ENCODE measurements at places on chromosomes 5 and 9.

GRCh38 chr5:16306812-16307211, 127.2 kb upstream of the MARCHF11 start:
- no peak for DNase-seq

DNA sequence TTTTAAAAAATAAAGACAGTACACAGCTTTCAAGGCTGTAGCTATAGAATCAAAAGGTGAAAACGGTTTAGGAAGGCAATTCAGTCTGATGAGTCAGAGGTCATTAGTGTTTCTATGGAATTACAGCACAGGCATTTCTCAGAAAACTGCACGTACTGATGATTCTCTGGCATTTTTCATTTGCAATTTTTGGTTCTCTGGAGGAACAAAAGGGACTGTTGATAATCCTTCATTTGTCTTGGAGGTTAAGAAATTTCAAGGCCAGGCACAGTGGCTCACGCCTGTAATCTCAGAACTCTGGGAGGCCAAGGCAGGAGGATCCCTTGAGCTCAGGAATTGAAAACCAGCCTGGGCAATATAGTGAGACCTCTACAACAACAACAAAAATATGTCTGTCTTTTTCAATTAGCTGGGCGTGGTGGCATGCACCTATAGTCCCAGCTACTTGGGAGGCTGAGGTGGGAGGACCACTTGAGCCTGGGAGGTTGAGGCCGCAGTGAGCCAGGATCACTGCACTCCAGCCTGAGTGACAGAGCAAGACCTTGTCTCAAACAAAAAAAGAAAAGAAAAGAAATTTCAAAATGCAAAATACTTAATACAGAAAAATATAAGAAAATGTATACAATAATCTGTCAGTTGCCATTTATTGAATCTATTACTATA, 27.3 kb downstream of the NR6A1 start:
- DNase-seq, result no peak

DNA sequence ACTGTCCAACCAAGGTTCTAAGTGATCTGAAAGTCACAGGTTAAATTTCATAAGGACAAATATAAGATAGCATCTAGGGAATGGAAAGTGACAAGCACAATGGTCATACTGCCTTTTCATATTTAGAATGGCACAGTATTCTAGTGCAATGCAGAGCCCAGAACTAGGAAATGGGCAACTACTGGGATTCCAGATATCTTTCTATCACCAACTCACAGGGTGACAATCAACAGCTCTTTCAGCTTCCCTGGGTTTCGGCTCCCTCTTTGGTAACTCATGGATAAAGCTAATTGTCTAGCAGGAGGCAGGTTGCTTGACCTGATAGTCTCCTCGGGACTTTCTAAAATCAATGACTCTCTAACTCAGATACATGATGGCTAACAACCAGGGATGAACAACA, 60.4 kb downstream of the NR3C1 start:
- no peak for DNase-seq

DNA sequence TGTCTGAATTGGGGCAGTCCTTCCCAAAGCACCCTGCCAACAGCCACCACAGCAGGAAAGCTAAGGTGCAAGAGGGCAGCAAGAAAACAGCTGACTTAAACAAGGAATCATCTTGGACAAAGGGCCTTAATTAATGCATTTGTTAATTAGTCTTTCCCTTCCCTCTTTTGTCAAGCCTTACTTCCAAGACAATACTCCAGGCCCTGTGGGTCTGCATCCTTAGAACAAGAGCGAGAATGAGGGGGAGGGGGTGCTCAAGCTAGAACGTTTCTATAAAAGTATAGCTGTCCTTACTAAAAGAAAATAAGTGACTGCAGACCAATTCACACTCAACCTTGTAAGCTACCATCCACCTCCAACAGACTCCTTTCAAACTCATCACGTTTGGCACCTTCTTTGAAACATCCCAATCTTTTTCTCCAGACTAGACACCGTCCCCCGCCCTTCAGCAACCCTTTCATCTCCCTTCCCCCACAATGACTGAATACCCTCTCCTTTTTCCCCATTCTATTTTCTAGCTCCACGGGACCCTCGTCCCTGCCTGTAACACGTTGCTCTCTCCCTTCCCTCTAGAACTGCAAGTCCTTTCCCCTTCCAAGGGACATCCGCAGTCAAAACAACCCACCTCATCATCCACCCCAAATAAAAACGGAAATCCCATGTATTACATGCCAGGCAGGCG, 85.7 kb upstream of the RNF38 start:
- DNase-seq, result no peak

GRCh38 chr9:132857031-132857430, 21.1 kb downstream of the AK8 start:
- DNase-seq, result no peak

- DNase-seq, result no peak
Measured at GRCh38 chr9:128383007-128383753, 12.0 kb downstream of the URM1 start.

DNA sequence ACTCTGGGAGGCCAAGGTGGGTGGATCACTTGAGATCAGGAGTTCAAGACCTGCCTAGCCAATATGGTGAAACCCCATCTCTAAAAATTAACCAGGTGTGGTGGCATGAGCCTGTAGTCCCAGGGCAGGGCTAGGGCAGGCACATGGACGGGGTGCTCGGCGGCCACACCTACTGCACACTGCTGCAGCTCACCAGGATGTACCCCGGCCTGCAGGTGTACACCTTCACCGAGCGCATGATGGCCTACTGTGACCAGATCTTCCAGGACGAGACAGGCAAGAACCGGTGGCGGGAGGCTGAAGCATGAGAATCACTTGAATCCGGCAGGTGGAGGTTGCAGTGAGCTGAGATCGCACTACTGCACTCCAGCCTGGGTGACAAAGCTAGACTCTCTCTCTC, 3.2 kb downstream of the ST6GALNAC4 start:
- no peak for DNase-seq

DNA sequence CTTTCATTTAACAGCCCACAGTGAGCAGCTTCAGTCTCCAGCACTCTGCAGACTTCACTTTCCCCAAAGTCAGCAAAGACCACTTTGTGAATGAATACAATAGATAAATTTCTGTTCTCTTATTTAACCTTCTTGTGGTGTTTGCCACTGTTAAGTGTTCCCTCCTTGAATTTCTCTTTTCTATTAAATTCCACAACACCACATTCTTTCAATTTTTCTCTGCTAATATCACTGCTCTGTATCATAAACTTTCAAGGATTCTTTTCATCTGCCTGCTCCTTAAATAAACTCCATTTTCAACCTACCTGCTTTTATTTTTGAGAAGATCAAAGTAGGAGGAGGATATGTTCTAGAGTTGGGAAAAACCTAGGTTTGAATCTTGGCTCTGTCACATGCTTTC, 739.5 kb upstream of the GRAMD2B start:
- no peak for DNase-seq

GRCh38 chr9:13137426-13137825, 142.1 kb downstream of the MPDZ start:
- no peak for DNase-seq

- DNase-seq, result no peak
Measured at GRCh38 chr5:53373451-53374158, 106.8 kb upstream of the FST start.

GRCh38 chr9:136245219-136246150, at the start of gene QSOX2:
Gene QSOX2 (minus strand): TSS chr9:136245812. CDS start chr9:136245803, 9 bp downstream.
- DNase-seq, result peak; percentile 77

GRCh38 chr5:147989239-147989638, 74.5 kb upstream of the SPINK5 start:
- DNase-seq, result no peak

GRCh38 chr5:37840053-37841034, 503 bp upstream of the GDNF start:
- DNase-seq, result no peak

DNA sequence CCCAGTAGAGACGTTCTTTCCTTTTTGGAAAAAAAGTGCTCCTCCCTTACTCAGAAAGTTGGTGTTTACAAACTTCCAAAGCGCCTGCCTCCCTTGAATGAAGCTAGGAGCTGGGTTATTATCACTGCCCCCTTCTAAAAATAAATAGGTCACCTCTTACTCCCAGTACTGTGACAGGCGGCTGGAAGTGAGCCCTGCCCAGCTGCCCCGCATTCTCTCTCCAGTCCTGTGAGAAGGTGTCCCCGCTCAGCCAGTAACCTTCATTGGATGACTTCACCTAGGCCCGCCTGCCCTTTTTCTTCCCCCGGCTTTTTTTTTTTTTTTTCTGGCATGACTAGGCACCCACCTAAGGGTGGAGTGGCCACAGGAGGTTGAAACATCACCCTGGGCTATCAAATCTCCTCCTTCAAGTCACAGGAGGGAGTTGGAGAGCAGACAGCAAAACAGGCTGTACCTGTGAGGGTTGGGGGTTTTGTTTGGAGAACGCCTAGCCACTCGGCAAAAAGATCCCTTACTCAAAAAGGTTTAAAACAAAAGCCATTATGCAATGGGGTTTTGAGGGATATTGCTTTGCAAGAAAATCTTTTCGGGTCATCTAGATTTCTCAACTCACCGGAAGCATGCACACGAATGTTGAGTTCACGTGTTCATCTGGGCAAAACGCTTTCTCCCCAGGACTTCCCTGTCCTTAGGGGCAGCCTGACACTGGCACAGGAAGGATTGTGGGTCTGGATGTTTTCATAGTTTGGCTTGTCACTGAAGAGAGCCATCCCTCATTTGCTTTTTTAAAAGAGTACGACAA, 43.3 kb upstream of the ZNF622 start:
- no peak for DNase-seq

DNA sequence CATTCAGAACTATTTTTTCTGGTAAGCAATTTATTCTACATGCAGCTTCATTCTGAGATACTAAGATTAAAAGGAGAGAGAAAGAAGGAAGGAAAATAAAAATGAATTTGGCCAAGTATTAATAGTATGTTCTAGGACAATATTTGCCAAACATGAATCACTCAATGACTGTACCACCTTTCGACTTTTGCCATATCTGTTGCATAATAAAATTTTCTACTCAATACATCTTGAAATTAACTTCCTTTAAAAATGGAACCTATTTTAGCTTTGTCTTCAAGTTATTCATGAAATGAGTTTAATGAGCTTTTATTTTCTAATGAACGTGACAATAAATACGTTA, 111.8 kb downstream of the MARCHF3 start:
- no peak for DNase-seq

DNA sequence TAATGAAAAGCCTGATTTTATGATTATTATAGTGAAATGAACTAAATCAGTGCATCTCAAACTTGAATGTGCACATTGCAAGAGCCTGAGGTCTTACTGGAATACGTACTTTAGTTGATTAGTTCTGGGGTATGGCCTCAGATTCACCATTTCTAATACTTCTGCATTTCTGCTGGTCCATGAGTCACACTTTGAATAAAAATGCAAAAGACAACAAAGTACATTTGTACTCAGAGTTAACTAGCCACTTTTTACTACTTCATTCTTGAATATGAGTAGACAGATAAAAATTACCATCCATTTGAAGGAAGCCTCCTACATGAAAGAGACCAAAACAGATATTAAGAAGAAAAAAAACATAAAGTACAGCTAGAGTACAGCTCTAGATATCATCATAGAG, 27.1 kb upstream of the PRR16 start:
- DNase-seq, result no peak

- no peak for DNase-seq
Measured at GRCh38 chr5:159849437-159850083, 66.7 kb upstream of the ADRA1B start.

GRCh38 chr5:11483630-11484029, 420.6 kb downstream of the CTNND2 start:
- DNase-seq, result no peak

GRCh38 chr9:68842568-68842967, 137.5 kb downstream of the PIP5K1B start:
- no peak for DNase-seq

- no peak for DNase-seq
Measured at GRCh38 chr5:1509346-1510085, 14.2 kb downstream of the LPCAT1 start.

DNA sequence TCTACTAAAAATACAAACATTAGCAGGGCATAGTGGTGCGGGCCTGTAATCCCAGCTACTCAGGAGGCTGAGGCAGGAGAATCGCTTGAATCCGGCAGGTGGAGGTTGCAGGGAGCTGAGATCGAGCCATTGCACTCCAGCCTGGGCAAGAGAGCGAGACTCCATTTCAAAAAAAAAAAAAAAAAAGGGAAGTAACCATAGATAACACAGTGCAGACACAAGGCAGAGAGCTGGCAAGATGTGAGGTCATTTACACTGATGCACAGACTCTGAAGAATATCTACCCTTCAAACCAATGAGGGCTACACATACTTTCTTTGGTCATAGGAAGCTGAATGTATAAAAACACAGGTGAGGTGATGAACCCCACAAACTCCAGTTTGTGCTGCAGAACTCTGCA, 131.9 kb downstream of the DCP2 start:
- no peak for DNase-seq

GRCh38 chr9:121217609-121218292, 16.1 kb upstream of the RAB14 start:
- DNase-seq, result no peak

- no peak for DNase-seq
Measured at GRCh38 chr9:130992682-130993032, 16.3 kb upstream of the LAMC3 start.

DNA sequence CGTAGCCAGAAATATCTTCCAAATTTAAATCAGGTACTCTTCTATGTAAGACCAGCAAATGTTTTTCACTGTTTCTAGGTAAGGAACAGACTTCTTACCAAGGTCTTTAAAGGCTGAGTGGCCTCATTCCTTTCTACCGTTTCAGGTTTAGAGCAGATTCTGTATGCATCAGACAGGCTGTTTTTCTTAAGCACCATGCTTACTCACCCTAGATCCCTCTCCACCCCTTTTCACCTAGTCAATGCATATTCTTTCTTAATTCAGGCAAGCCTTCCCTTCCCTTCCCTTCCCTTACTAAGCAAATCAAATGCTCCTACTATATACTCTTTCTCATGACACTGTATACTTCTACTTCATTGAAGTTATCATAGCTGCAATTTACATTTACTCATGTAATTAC, 70.7 kb downstream of the RFX3 start:
- no peak for DNase-seq

DNA sequence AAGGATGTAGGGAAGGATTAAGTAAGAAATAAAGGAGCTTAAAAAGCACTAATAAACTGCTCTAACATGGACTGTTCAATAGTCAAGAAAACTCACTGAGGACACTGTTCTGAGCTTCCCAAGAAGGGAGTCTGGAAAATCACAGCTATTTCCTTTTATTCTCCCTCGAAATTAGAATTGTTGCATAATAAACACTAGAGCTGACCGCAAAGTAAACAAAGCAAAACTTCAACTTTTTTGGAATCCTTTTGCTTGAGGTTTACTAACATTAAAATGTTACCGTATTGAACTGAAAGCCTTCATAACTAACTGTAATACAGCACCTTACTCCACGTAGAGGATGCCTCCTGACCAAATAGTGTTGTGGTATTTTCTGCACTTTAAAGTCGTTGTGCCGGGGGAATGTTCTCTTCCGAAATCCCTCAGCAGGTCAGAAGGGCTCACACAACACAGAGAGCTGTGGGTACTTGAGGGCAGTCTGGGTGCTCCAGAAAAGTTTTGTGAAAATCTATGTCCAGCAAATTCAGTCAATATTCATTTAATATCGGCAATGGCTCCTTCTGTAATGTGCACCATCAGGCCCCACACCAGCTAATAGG, 59.2 kb downstream of the TTLL11 start:
- DNase-seq, result no peak

- no peak for DNase-seq
Measured at GRCh38 chr5:61640179-61641021, 308.3 kb downstream of the ZSWIM6 start.

GRCh38 chr9:25677301-25678146, 720 bp downstream of the TUSC1 start:
- no peak for DNase-seq

- no peak for DNase-seq
Measured at GRCh38 chr9:130663977-130664250, 480 bp upstream of the PRDM12 start.

Measured in GM18507 (cell line).